Hair follicular keratinocyte (primary cell): ENCODE measurements at places on chromosomes 12 and 14. TPM values are rescaled to one million over a fixed set of nuclear protein-coding genes. Genes with fewer than 3 reads are reported as not detected.

The SIX6 gene
- total RNA-seq, result not detected in 2 replicates

The SLC10A1 gene
- not detected in 2 replicates for total RNA-seq

The KRT80 gene
- 0.11 and 0.55 TPM in 2 replicates for total RNA-seq

The TEX52 gene
- total RNA-seq, result not detected in 2 replicates

The AKAP5 gene
- total RNA-seq, result under 0.01 TPM in 1 of 2 replicates, not detected in the other

The KRT78 gene
- total RNA-seq, result 0.04 and 0.16 TPM in 2 replicates

The FGD4 gene
- total RNA-seq, result 8.9 and 14.4 TPM in 2 replicates

The RNASE2 gene
- not detected in 2 replicates for total RNA-seq

The SYCP3 gene
- total RNA-seq, result not detected in 2 replicates

The LRTM2 gene
- total RNA-seq, result not detected in 2 replicates

The EPYC gene
- not detected in 2 replicates for total RNA-seq

The ITGB7 gene
- 0.04 and 1.6 TPM in 2 replicates for total RNA-seq

The RNASE12 gene
- not detected in 2 replicates for total RNA-seq

The EXD2 gene
- total RNA-seq, result 19.1 and 19.3 TPM in 2 replicates

The TAC3 gene
- total RNA-seq, result not detected in 2 replicates

The CCDC197 gene
- not detected in 2 replicates for total RNA-seq

The HRK gene
- not detected in 2 replicates for total RNA-seq

The NUDT14 gene
- 10.4 and 17.0 TPM in 2 replicates for total RNA-seq

The ACRBP gene
- 0.16 TPM in 1 of 2 replicates, not detected in the other for total RNA-seq
